ENCODE measurements at places on chromosomes 2 and 18.

- no peak for DNase-seq
Measured at GRCh38 chr2:57802243-57802642, 244.4 kb upstream of the VRK2 start.

GRCh38 chr2:162058973-162059668 is 14.9 kb downstream of the DPP4 start:
- no peak for DNase-seq

DNA sequence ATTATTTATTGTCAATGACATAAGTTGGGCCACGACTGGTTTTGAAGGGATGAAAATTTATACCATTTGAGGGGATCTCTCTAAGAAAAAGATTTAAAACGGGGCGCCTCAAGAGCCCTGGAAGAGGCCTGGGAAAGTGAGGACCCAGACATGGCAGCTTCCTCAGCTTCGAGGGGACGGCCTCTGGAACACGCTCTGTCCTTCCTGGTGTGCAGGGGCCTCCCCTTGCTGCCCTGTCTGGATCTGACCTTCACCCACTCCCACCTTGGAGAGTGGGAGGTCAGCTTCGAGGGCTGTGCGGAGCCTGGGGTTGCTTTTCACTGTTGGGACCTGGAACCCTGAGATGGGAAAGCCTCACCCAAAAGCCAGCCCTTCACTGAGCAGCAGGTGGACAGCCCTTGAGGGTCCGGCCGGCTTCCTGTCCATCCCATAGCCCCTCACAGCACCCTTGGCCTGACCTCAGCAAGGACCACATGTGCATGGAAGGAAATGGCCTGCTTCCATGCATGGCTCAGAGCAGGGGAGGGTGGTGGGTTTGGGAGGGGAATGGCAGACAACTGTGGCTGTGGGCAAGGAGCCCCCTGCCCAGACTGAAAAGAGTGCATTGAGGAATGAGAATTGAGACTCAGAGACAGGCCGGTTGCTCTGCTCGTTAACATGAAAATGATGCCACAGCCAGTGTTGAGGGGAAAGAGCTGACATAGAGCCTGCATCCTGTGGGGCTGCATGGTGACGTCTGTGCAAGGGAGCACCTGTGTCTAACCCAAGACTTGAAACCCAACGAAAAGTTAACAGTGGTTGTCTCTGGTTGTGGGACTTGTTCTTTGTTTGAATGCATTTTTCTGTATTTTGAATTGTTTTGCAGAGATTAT is 16.3 kb downstream of the FBLN7 start:
- DNase-seq: no peak

- no peak for DNase-seq
Measured at GRCh38 chr2:180646756-180647155, 333.6 kb upstream of the UBE2E3 start.

DNA sequence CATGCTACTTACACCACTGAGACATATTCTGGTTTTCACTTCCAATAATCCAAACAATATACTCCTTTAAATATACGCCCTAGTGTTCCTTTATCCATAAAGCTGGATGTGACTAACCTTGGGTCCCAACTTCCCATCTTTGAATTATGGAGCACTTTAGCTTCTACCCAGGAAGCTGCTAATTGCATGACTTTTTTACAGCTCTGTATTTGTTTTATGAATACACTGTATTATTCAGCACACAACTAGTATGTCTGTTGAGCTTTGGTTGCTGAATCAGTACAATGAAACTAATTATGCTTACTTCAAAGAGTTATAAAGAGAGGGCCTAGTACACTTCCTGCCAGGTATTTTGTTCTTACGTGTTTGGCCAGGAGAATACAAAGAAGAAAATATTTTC is 118.5 kb downstream of the BAZ2B start:
- no peak for DNase-seq

GRCh38 chr2:239253264-239253663 is 147.6 kb downstream of the HDAC4 start:
- DNase-seq: no peak

GRCh38 chr2:71667256-71668182 is 214.2 kb downstream of the DYSF start:
- DNase-seq: no peak

GRCh38 chr18:13451661-13452387 is 233.3 kb downstream of the LDLRAD4 start:
- DNase-seq: no peak

- DNase-seq: no peak
Measured at GRCh38 chr2:48380989-48381625, 148.8 kb upstream of the STON1 start.

- DNase-seq: no peak
Measured at GRCh38 chr2:228999326-228999725, 271.8 kb downstream of the PID1 start.

DNA sequence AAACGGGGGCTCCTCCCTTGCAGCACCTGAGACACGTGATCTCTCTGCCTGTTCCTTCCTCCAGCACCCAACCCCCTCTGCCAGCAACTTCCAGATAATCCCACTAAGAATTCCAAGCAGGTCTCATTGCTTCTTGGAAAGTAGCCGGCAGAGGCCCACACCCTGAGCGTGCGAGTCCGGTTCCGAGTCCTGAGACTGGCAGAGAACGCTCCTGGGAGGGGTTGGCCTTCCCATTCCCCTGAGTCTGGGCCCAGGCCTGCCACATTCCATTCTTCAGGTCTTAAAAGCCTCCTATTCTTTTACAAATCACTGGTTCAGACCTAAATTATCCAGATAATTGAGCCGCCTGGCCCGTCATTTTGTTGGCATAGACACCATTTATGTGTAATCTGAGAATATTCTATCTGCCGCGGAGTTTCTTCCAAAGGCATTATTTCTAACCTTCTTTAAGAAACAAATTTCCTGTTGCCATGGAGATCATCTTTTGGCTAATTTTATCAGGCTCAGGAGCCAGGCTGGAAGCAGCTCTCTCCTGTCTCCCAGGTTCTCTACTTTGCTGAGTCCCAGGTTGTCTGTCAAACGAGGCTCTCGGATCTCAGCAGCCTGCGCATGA is 165.4 kb downstream of the MYCN start:
- no peak for DNase-seq

GRCh38 chr18:12851716-12852115 is 32.3 kb downstream of the PTPN2 start:
- no peak for DNase-seq

DNA sequence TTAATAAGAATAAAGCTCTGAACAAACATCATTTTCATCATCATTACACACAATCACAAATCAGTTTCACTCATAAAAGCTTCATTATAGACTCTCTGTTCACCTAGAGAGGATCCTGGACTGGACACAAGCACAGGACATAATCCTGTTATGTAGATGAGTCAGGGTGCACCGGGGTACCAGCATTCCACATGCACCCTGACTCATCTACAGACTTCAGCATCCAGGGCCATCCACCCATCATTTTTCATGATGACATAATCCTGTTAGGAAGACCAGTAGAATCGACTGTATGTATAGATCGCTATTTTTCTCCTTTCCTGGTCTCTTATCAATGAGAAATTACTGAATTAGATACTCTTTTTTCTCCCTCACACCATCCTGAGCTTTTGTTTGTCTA is 73.7 kb upstream of the PIK3C3 start:
- no peak for DNase-seq
